Panc1 (cell line): ENCODE measurements at places on chromosomes 13 and 19.
A peak's percentile ranks its signal among the peaks of the same experiment; 100 is the strongest.

GRCh38 chr13:30829833-30830637, 76.0 kb upstream of the MEDAG start:
- H3K4me1 ChIP-seq, result peaks cover 40% of the 10 kb centered on the region
- H3K27ac ChIP-seq, result peak overlapping the region; percentile 91
- DNase-seq, result no peak
- no peaks in the 10 kb centered on the region for H3K36me3 ChIP-seq
- no peak overlapping the region for H3K4me3 ChIP-seq

DNA sequence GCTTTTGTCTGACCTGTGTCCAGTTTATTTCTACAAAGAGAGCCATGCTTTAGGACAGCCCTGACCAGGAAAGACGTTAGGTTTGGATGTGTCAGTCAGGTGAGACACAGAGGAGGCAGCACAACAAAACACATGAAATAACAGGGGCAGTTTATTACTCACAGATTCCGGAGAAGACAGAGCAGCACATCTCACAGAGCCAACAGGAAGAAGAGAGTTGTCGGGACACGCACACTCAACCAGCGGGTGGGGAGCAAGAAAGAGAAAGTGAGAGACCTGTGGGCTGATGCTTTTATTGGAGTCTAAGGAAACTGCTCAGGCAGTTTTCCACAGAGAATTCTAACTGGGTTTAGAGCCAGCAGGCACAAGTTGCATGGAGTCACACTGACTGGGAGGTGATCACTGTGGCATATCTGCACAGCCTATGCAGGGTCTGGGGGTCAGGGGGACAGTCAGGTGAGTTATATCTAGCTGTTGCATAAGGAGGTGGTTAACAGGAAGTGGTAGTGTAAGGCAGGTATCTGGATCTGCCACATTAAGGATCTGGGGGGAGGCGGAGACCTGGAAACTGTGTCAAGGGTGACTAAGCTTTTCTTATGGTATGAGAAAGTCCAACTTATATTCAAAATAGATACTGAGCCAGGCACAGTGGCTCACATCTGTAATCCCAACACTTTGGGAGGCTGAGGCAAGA, 24.1 kb upstream of the CEACAM20 start:
- H3K36me3 ChIP-seq, result no peaks in the 10 kb centered on the region
- H3K27me3 ChIP-seq, result no peaks in the 10 kb centered on the region
- H3K27ac ChIP-seq, result no peak overlapping the region
- no peak overlapping the region for H3K4me3 ChIP-seq

DNA sequence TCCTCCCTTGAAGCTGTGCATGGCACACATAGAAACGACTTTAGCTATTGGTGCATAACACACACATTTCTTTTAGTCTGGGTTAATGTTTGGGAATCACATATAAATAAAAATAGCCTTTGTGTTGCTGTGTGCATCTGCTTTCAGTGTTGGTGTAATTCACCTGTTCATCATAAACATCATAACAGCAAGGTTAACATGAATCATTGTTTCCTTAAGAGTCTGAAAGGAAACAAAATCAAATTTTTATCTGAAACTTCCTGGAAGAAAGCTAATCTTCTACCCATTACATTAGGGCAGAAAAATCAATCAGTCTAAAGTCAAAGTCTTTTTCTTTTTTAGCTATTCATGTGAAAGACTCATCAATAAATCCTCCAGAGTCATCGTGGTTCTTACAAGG, 35.0 kb upstream of the TNFSF11 start:
- H3K4me3 ChIP-seq, result no peak overlapping the region
- no peaks in the 10 kb centered on the region for H3K36me3 ChIP-seq
- no peak for DNase-seq
- no peaks in the 10 kb centered on the region for H3K4me1 ChIP-seq
- H3K27me3 ChIP-seq, result no peaks in the 10 kb centered on the region

DNA sequence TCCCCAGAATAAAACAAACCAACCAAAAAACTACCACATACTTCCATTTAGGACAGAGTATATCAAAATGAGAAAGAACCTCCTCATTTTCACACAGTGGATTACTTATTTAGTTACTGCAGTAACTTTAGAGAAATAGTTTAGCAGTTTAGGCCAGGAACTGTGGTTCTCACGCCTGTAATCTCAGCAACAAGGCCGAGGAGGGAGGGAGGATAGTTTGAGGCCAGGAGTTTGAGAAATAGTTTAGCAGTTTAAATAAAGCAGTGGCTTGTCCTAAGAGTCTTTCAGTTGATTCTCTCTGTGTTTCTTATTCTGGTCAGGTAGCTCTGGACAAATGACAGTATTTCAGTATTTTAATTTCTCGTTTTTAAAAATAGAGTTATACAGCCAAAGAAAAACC, 9.4 kb downstream of the HMGB1 start:
- peaks cover 11% of the 10 kb centered on the region for H3K36me3 ChIP-seq
- no peak for DNase-seq
- H3K27me3 ChIP-seq, result no peaks in the 10 kb centered on the region

DNA sequence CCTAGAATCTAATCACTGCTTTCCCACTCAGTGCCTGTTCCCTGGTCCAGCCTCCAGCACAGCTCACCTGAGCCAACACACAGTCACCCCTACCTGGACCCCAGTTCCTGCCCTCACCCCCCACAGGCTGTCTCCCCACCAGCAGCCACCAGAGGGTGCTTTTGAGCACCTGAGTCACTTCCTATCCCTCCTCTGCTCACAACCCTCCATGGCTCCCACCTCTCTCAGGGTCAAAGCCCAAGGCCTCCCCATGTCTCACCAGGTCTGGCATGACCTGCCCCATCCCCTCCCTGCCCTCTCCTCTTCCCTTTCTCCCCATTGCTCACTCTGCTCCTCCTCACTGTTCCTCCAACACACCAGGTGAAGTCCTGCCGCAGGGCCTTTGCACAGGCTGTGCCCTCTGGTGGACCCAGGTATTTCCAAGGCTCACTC, 7.1 kb upstream of the DPP9 start:
- DNase-seq, result no peak
- H3K27me3 ChIP-seq, result no peaks in the 10 kb centered on the region
- H3K4me3 ChIP-seq, result no peak overlapping the region

- peak overlapping the region; percentile 65 for H3K27ac ChIP-seq
- H3K4me3 ChIP-seq, result peak overlapping the region; percentile 69
- H3K36me3 ChIP-seq, result no peaks in the 10 kb centered on the region
- H3K27me3 ChIP-seq, result no peaks in the 10 kb centered on the region
Measured at GRCh38 chr19:42270346-42271044, 1.4 kb downstream of the CIC start.

DNA sequence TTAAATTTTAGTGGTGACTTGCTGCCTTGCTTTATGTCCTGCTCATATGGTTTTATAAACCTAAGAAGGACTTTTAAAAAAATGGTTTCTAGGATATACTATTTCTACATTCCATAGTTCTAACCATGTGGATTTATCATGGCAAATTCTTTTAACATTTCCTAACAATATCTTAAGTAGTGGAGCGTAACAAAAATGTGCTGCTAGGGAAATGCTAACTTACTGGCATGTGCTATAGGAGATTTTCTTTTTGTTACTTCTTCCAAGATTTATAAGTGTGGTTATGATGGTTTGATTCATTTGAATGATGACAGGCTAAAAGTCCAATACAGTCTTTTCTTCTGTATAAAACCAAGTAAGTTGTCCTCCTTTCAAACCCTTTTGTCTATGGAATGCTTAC, 713.7 kb downstream of the SLITRK1 start:
- no peaks in the 10 kb centered on the region for H3K4me1 ChIP-seq
- H3K4me3 ChIP-seq, result no peak overlapping the region

GRCh38 chr13:100208626-100209025, 119.7 kb downstream of the PCCA start:
- DNase-seq, result no peak
- H3K4me1 ChIP-seq, result no peaks in the 10 kb centered on the region
- H3K27me3 ChIP-seq, result no peaks in the 10 kb centered on the region
- H3K36me3 ChIP-seq, result no peaks in the 10 kb centered on the region
- H3K4me3 ChIP-seq, result no peak overlapping the region

DNA sequence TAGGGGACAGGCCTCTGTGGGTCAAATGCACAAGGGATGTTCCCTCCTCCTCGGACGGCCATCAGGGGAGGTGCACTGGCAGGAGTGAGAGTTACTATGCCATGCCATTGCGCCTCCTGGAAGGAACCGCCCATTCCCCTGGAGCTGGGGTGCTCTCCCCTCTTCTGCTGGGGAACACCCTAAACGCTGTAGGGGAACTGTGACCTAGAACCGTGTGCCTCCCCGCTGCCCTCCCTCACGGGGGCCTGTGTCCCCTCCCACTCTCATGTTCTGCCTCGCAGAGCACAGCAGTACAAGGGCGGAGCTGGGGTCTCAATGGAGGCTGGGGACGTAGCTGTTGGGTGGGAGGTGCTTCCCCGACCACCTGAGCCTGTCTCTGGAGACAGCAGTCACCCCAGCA, 17.2 kb upstream of the CRTC1 start:
- no peaks in the 10 kb centered on the region for H3K4me1 ChIP-seq
- DNase-seq, result no peak
- H3K27me3 ChIP-seq, result no peaks in the 10 kb centered on the region

DNA sequence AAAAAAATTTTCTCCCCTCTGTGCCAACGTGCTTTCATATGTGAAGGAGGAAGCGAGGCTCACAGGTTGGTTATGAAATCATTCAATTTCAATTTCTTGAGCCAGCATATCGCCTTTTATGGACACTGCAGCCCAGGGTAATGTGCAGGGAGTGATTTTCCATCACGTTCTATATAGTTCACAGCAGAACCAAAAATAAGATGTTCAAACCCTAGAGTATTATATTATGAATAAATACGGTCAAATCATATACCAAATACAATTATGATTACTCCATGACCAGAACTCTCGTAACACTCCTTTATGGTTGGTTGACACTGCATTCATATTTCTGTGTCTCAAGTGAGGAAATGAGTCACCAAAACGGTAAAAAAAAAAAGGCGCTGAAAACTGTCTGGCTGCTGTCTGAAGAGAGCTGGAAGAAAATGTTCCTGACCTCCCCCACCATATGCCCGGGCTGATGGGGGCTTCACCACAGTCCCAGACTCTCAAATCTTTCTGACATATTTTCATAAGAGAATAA, 75.8 kb upstream of the UBAC2 start:
- H3K27ac ChIP-seq, result no peak overlapping the region
- H3K4me3 ChIP-seq, result no peak overlapping the region
- peak; percentile 18 for DNase-seq
- no peaks in the 10 kb centered on the region for H3K4me1 ChIP-seq

DNA sequence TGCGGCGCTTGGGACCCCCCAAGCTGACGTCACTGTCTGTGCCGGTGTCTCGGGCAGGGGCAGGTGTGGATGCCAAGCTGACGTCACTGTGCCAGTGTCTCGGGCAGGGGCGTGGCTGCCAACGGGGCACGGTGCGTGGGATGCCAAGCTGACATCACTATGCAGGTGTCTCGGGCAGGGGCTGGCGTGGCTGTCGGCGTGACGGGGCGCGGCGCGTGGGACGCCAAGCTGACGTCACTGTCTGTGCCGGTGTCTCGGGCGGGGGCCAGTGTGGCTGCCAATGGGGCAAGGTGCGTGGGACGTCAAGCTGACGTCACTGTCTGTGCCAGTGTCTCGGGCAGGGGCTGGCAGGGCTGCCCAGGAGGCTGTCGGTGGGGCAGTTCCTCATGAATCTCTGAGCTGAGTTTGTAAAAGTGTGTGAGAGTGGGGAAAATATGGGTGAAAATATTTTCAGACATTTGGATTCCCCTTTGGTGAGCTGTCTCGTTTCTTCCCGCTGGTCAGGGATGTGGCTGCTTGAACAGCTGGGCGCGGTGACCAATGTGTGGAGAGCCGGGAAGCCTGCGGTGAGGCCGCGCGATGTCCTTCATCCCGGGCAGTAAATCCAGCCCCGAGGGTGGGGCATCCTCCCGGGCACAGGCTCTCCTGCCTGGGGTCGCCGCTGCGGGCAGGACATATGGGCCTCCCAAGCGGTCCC, 25.2 kb downstream of the MCF2L start:
- no peaks in the 10 kb centered on the region for H3K27me3 ChIP-seq
- H3K27ac ChIP-seq, result no peak overlapping the region
- no peaks in the 10 kb centered on the region for H3K4me1 ChIP-seq
- no peaks in the 10 kb centered on the region for H3K36me3 ChIP-seq
- H3K4me3 ChIP-seq, result no peak overlapping the region

- H3K36me3 ChIP-seq, result no peaks in the 10 kb centered on the region
- no peak overlapping the region for H3K27ac ChIP-seq
- H3K27me3 ChIP-seq, result no peaks in the 10 kb centered on the region
- H3K4me3 ChIP-seq, result peak overlapping the region; percentile 63
- peaks cover 4% of the 10 kb centered on the region for H3K4me1 ChIP-seq
Measured at GRCh38 chr13:21074546-21074945, 13.2 kb upstream of the LATS2 start.

DNA sequence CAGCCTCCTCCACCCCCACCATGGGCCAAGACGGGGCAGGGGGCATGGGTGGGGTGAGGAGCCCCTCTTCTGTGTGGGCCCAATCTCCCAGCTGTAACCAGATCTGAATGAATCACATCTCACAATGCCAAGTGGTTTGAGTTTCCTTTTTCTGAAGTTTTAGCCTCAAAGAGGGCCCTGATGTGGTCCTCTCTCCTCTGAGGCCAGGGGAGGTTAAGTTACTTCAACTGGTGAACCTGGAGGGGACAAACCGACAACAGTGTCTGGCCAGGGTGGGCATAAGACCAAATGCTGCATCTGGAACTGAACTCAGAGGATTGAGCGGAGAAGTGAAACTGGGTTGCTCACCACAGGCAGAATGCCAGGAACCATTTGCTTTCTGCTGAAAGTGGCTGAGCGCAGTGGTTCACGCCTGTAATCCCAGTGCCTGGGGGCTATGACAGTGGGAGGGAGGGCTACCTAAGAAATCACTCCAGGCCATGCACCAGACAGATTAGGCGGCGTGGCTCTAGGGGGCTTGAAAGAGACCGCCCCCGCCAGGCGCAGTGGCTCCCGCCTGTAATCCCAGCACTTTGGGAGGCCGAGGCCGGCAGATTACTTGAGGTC, 15.4 kb upstream of the IRGC start:
- peak overlapping the region; percentile 63 for H3K27ac ChIP-seq
- no peaks in the 10 kb centered on the region for H3K27me3 ChIP-seq
- DNase-seq, result no peak
- peaks cover 5% of the 10 kb centered on the region for H3K4me1 ChIP-seq
- peak overlapping the region; percentile 41 for H3K4me3 ChIP-seq
- no peaks in the 10 kb centered on the region for H3K36me3 ChIP-seq

- no peaks in the 10 kb centered on the region for H3K36me3 ChIP-seq
- no peaks in the 10 kb centered on the region for H3K4me1 ChIP-seq
- H3K4me3 ChIP-seq, result no peak overlapping the region
- no peak overlapping the region for H3K27ac ChIP-seq
- DNase-seq, result no peak
- H3K27me3 ChIP-seq, result no peaks in the 10 kb centered on the region
Measured at GRCh38 chr13:43895940-43896339, 16.2 kb downstream of the LACC1 start.

GRCh38 chr19:36997843-36998235, 80.4 kb upstream of the ZNF420 start:
- no peaks in the 10 kb centered on the region for H3K27me3 ChIP-seq
- DNase-seq, result no peak
- H3K4me3 ChIP-seq, result no peak overlapping the region
- no peaks in the 10 kb centered on the region for H3K4me1 ChIP-seq

DNA sequence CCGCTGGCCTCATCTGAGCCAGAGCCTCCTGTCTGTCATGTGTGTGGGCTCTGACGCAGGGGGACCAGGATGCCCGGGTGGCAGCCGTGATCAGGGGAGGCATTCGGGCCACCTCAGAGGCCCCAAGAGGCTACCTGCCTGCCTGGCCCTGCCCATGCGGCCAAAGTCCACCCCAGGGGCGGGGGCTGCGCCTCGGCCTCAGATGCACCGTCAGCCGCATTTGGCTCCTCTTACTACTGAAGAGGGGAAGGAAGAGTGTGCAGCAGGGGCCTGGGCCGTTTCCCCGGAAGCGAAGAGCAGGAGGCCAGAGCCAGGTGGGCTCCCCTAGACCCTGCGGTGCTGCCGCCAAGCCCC, 34.0 kb downstream of the C13orf46 start:
- H3K36me3 ChIP-seq, result no peaks in the 10 kb centered on the region
- H3K27ac ChIP-seq, result no peak overlapping the region
- no peaks in the 10 kb centered on the region for H3K27me3 ChIP-seq
- no peaks in the 10 kb centered on the region for H3K4me1 ChIP-seq
- no peak for DNase-seq
- H3K4me3 ChIP-seq, result no peak overlapping the region
